Esophagus muscularis mucosa (tissue), 4 donors: ENCODE measurements at places on chromosomes 12 and 14. TPM values are rescaled to one million over a fixed set of nuclear protein-coding genes. Genes with fewer than 3 reads are reported as not detected.

- H3K27ac ChIP-seq: no peak overlapping the region
- H3K36me3 ChIP-seq: no peaks in the 10 kb centered on the region
- DNase-seq: no peak
- H3K4me3 ChIP-seq: no peak overlapping the region
- H3K4me1 ChIP-seq: no peaks in the 10 kb centered on the region
- no peaks in the 10 kb centered on the region for H3K27me3 ChIP-seq
Measured at GRCh38 chr14:39762576-39763401, 330.6 kb upstream of the FBXO33 start.

GRCh38 chr14:53331247-53331646 lies 178.1 kb upstream of the DDHD1 start:
- no peak overlapping the region for H3K27ac ChIP-seq
- H3K4me1 ChIP-seq: no peaks in the 10 kb centered on the region
- DNase-seq: no peak
- H3K27me3 ChIP-seq: no peaks in the 10 kb centered on the region
- H3K36me3 ChIP-seq: no peaks in the 10 kb centered on the region

DNA sequence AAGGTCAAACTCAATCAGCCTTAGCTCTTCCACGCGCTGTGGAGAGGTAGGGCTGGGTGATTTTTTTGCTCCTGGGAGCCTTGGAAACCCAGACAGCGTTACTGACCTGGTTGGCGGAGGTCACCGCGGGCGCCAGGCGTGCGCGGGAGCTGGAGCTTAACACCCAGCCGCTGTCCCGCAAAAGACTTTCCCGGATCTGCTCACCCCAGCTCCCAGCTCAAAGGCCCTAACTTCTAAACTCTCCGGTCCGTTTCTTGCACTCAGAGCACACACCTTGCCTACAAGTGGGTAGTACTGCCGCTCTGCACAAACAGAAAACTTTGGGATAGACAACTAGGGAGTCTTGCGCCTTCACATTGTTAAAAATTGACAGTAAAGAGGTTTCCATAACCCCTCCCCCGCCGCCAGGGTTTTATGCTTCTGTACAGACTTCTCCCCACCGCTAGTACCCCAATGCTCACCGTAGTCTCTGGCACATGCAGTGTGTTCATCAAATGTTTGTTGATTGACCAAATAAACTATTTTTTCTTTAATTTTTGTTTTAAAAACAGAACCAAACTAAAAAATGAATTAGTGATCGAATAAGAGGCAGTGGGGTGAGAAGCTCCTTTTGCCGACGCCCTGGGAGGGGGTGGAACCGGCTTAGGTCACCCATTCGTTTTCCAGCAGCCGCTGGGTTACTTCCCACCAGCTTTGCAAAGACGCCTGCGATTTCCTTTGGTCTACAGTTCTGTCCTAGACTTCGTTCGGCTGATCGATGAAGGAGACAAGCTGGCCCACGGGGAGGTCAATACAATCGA lies 12.7 kb upstream of the TBX3 start:
- no peak overlapping the region for H3K27ac ChIP-seq
- no peak for DNase-seq
- H3K4me3 ChIP-seq: no peak overlapping the region
- no peaks in the 10 kb centered on the region for H3K36me3 ChIP-seq
- H3K27me3 ChIP-seq: no peaks in the 10 kb centered on the region

DNA sequence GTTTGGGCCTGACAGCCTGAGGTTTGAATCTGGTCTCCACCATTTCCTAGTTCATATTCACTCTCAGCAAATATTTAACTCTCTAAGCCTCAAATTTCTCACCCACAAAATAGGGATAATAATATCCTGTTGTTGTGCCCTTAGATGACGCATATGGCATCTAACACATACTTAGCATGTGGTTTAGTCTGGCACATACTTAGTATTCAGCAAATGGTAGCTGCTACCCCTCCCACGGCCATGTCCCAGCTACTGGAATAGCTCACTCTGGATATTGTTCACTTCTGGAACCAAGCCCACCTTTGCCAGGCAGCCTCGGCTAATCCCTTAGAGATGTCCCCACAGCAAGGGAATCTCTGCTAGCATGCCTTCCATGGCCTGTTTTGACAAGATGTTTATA lies 53.3 kb downstream of the BICD1 start:
- H3K27me3 ChIP-seq: no peaks in the 10 kb centered on the region
- no peak overlapping the region for H3K27ac ChIP-seq
- no peaks in the 10 kb centered on the region for H3K36me3 ChIP-seq
- no peak for DNase-seq
- no peak overlapping the region for H3K4me3 ChIP-seq
- no peaks in the 10 kb centered on the region for H3K4me1 ChIP-seq

The IGF1 gene
- total RNA-seq: 79.4 TPM

The CD163L1 gene
- total RNA-seq: 2.9 TPM

The DYRK2 gene
- total RNA-seq: 57.9 TPM

- H3K27me3 ChIP-seq: no peaks in the 10 kb centered on the region
- DNase-seq: no peak
- no peak overlapping the region for H3K4me3 ChIP-seq
- H3K4me1 ChIP-seq: peaks cover 9% of the 10 kb centered on the region
- peaks cover 25% of the 10 kb centered on the region for H3K36me3 ChIP-seq
Measured at GRCh38 chr12:131112700-131113290, 159.1 kb downstream of the ADGRD1 start.

DNA sequence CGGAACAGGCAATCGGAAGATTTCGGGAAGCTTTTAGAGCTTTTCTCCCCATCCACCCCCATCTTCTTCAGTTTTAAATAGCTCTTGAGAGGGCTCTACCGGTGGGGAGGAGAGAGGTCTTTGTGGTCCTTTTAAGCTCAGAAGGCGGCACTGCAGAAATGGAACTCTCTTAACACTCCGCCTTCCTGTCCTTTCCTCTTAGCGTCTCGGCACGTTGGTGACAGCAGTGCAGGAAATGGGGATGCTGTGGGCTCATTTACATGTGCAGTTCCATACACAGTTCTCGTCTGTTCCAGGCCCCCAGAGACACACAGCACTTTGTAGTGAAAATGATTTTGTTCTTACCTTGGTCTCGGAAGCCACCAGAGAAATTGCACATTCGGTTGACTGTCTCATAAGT lies 50.4 kb upstream of the RIN3 start:
- H3K27me3 ChIP-seq: no peaks in the 10 kb centered on the region
- no peaks in the 10 kb centered on the region for H3K36me3 ChIP-seq
- no peak for DNase-seq
- H3K4me1 ChIP-seq: peaks cover 23% of the 10 kb centered on the region
- no peak overlapping the region for H3K27ac ChIP-seq

The POTEG gene
- not detected for total RNA-seq

DNA sequence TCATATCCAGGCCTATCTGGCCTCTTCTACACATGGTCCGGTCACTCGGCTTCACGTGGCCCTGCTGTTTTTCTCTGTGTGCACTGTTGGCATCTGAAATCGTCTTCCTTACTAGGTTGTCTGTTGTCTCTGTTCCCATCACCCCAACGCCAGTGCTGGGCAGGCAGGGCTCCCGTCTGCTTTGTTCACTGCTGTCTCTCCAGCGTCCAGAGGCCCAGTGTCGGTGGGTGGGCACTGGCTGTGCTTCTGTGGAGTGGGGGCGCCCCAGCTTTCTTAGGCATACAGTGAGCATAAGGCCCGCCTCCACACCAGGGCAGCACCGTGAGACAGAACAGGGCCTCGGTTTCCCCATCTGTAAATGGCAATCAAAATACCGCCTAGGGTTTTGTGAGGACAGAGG lies 153.1 kb downstream of the BCL11B start:
- no peak overlapping the region for H3K27ac ChIP-seq
- no peaks in the 10 kb centered on the region for H3K27me3 ChIP-seq
- DNase-seq: peak; percentile 89
- H3K4me1 ChIP-seq: no peaks in the 10 kb centered on the region
- H3K4me3 ChIP-seq: no peak overlapping the region

DNA sequence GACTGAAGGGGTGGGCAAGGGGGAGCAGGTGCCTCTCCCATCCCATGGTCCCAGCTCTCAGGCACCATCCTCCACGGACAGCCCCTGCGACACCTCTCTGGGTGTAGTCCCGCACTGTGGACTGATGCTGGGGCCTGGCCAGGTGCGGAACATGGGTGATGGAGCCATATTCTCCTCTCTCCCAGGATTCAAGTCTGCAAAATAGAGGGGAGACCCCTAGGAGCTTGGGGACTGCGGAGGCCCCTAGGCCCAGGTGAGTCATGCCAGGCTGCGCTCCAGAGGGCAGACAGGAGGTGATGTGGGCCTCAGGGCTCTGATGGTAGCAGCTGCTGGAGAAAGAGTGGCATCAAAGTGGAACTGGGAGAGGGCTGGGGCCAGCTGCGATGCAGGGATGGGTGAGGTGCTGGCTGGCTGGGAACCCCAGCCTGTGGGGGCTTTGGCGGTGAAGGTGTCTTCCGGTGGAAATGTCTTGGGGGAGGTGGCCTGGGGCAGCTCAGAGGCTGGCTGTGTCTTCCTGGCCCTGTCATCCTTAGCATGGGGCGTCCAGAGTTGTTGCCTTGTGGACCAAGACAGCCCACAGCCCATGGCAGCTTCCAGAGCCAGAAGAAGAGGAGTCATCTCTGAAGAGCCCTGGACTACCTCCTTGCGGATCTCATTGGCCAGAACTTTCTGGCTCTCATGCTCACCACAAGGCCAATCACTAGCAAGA lies 149.1 kb downstream of the KIF26A start:
- no peaks in the 10 kb centered on the region for H3K36me3 ChIP-seq
- DNase-seq: no peak
- H3K27me3 ChIP-seq: no peaks in the 10 kb centered on the region
- peaks cover 8% of the 10 kb centered on the region for H3K4me1 ChIP-seq
- no peak overlapping the region for H3K4me3 ChIP-seq

The NFE2 gene
- total RNA-seq: 0.42 TPM

- no peak overlapping the region for H3K27ac ChIP-seq
- no peak overlapping the region for H3K4me3 ChIP-seq
- no peak for DNase-seq
- peaks cover 7% of the 10 kb centered on the region for H3K27me3 ChIP-seq
- peaks cover 8% of the 10 kb centered on the region for H3K4me1 ChIP-seq
Measured at GRCh38 chr14:28783664-28784063, 17.1 kb downstream of the FOXG1 start.

GRCh38 chr12:13196130-13196921 lies at the start of gene EMP1:
EMP1 (plus strand) TSS chr12:13196726; CDS start chr12:13211511, 14,785 bp downstream.
- peak; percentile 98 for DNase-seq
- H3K27ac ChIP-seq: peak within 1 kb of the TSS; percentile 88
- no peaks in the 10 kb centered on the region for H3K36me3 ChIP-seq
- H3K4me1 ChIP-seq: peaks cover 54% of the 10 kb centered on the region
- no peaks in the 10 kb centered on the region for H3K27me3 ChIP-seq

DNA sequence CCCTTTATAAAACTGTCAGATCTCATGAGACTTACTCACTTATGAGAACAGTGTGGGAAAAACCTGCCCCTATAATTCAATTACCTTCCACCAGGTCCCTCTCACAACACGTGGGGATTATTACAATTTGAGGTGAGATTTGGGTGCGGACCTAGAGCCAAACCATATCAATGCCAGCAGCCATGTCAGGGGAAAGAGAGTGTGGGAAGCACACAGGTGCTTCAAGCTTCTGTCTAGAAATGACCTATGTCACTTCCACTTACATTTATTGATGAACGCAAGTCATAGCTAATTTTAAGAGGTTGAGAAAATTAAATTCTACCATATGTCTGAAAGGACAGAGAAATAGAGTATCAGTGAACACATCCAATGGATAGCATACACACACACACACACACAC lies 32.5 kb upstream of the E2F7 start:
- no peak overlapping the region for H3K4me3 ChIP-seq
- H3K27ac ChIP-seq: no peak overlapping the region
- H3K27me3 ChIP-seq: no peaks in the 10 kb centered on the region

- no peaks in the 10 kb centered on the region for H3K36me3 ChIP-seq
- peak overlapping the region; percentile 81 for H3K27ac ChIP-seq
- H3K4me1 ChIP-seq: peaks cover 46% of the 10 kb centered on the region
- DNase-seq: peak; percentile 95
Measured at GRCh38 chr12:124625867-124626675, 58.7 kb upstream of the NCOR2 start.

- H3K27ac ChIP-seq: peak overlapping the region; percentile 45
- no peak for DNase-seq
- H3K4me3 ChIP-seq: no peak overlapping the region
- no peaks in the 10 kb centered on the region for H3K27me3 ChIP-seq
- peaks cover 60% of the 10 kb centered on the region for H3K36me3 ChIP-seq
Measured at GRCh38 chr12:113297621-113298471, 37.1 kb downstream of the SLC8B1 start.

DNA sequence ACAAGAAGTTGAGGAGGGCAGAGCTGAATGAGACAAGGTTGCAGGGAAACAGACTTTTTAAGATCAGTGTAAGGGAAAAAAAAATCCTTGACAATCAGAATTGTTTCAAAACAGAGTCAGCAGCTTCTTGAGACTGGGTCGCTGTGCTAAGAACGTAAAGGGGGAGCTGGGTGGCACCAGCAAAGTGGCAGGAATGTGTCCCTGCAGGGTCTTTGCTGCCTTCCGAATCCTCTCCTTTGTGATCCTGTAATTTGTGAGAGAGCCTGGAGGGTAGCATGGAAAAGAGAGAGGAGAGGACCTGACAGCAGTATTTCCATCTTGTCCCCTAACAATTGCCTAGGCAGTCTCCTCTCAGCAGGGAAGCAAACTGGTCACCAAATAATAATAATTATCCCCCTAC lies 472.8 kb downstream of the RGS6 start:
- H3K27me3 ChIP-seq: no peaks in the 10 kb centered on the region
- H3K27ac ChIP-seq: no peak overlapping the region
- no peaks in the 10 kb centered on the region for H3K4me1 ChIP-seq
- H3K4me3 ChIP-seq: no peak overlapping the region

GRCh38 chr14:102370305-102370809 lies 7.6 kb downstream of the TECPR2 start:
- H3K4me1 ChIP-seq: no peaks in the 10 kb centered on the region
- H3K36me3 ChIP-seq: no peaks in the 10 kb centered on the region
- H3K4me3 ChIP-seq: no peak overlapping the region

DNA sequence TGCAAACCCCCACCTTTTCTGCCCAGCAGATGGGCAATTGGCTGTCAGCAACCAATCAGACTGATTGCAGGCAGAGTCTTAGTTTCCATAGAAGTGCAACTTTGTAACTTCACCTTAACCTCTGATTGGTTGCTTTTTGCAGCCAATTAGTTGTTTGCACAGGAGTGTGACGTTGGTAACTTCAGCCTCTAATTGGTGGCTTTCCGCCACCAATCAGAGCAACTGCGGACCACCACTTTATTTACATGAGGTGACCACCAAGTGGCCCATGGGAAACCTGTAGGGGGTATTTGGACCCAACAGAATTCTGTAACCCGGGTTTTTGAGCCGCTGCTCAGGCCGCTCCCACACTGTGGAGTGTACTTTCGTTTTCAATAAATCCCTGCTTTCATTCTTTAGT lies 32.3 kb downstream of the CDKN1B start:
- H3K4me1 ChIP-seq: no peaks in the 10 kb centered on the region
- DNase-seq: no peak
- H3K27me3 ChIP-seq: no peaks in the 10 kb centered on the region
- H3K36me3 ChIP-seq: no peaks in the 10 kb centered on the region

The INHBC gene
- total RNA-seq: not detected

DNA sequence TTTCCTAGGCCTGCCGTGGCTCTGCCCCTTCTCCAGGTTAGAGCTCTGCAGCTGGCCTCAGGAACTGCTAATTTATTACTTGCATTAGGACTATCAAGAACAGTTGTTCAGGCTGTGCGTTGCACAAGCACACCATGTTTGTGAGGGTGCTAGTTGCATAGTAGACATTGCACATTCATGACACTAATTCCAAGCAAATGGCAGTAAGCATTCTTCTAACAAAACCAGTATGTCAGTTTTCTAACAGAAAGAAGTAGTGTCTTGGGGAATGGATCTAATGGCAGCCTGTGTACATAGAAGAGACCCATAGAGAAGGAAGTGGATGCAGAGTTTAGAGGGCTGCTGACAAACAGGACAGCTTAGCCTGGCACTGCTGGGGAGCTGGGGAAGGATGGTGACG lies 53.9 kb downstream of the ERH start:
- no peak for DNase-seq
- no peaks in the 10 kb centered on the region for H3K36me3 ChIP-seq
- H3K4me1 ChIP-seq: no peaks in the 10 kb centered on the region
- H3K27me3 ChIP-seq: no peaks in the 10 kb centered on the region
- H3K27ac ChIP-seq: no peak overlapping the region

The KLRC1 gene
- total RNA-seq: not detected
